ENCODE measurements at places on chromosomes 1 and 21. TPM values are rescaled to one million over a fixed set of nuclear protein-coding genes. Genes with fewer than 3 reads are reported as not detected.
A peak's percentile ranks its signal among the peaks of the same experiment; 100 is the strongest.

CACNA1S gene
- 0.19 TPM for total RNA-seq

GRCh38 chr1:203270448-203270847, 34.9 kb upstream of the BTG2 start:
- no peak for DNase-seq

MAN1C1 gene
- total RNA-seq, result 16.7 TPM

ROR1 gene
- total RNA-seq, result 34.8 TPM

GRCh38 chr1:203408486-203409481, 57.9 kb upstream of the FMOD start:
- peak; percentile 90 for DNase-seq

GRCh38 chr1:103937763-103938357, 188.2 kb downstream of the AMY1C start:
- no peak for DNase-seq

GRCh38 chr1:16067127-16067768, 6.2 kb downstream of the FAM131C start:
- DNase-seq, result no peak

SYCP1 gene
- not detected for total RNA-seq

TSSK3 gene
- total RNA-seq, result 2.6 TPM

DNA sequence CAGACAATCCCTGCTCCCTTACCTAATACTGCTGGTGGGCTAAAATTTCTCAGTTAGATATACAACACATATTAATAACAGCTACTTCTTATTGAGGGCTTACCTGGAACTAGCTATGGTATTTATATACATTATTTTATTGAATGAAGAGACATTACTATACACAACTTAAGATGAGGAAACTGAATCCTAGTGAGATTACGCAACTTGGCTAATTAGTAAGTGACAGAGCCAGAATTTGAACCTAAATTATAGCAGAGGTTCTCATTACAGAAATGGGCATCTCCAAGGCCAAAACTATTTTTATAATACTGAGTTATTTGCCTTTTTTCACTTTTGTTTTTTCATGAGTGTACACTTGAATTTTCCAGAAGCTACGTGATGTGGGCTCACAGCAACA, 44.5 kb upstream of the SMYD2 start:
- no peak for DNase-seq

BARHL2 gene
- not detected for total RNA-seq

DNA sequence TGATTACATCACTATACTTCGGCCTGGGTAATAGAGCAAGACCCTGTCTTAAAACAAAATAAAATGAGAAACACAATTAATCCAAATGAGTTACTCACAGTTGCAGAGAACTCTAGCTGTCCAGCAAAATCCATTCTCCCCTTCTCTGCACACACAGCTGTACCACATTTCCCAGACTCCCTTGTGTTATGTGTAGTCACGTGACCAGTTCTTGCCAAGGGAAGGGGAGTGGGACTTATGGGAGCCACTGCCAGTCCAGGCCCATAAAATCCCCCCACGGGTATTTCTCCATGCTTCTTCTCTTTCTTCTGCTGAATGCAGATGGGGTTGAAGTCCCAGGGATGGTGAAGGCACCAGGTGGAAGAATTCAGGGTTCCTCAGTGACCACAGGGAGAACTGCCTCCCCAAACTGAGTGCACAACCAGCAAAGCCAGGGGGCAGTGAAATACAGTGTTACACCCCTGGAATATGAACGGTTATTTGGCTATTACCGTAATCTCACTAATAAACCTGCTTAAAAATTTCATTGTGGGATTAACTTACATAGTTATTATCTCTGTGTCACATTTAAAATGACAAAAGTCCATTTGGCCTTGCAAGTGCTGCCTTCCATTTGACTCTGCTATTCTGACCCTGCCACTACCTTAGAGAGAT, 85.6 kb upstream of the FMN2 start:
- DNase-seq, result no peak

GRCh38 chr1:160399544-160400222, 681 bp upstream of the VANGL2 start:
- DNase-seq, result no peak

DNA sequence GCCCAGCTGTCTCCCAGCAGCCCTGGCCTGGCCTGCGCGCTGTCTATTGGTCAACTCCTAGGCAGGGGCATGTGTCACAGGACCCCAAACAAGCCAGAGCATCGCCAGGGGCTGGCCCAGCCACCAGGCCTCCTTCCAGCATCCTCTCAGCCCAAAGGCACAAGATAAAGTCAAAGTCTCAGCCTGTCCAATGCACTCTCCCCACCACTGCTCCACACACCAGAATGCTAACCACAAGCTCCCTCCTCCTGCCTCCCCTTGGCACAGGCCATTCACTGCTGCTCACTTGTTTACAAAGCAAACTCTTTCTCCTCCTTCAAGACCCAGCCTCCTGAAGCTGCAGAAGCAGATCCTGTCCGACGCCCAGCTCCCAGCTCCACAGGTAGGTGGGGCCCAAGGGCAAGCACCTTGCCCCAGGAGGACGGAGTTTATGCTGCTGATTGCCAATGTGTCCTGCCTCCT, 133.4 kb downstream of the DMRTB1 start:
- DNase-seq, result peak; percentile 79

DNA sequence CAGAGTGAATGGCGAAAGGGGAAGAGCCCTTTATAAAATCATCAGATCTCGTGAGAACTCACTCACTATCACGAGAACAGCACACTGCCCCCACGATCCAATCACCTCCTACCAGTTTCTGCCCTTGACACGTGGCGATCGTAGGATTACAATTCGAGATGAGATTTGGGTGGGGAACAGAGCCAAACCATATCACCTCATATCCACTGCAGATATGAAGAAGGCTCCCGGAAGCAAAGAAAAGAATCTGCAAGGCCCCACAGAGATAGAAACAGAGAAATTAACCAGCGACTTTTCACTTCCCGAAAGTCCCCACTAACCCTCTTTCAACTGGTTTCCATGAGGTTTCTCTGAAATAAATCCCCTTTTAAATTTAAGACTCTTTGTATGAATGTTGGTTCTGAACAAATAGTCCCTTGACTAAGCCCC, 86.2 kb upstream of the IRF2BP2 start:
- DNase-seq, result no peak

DNA sequence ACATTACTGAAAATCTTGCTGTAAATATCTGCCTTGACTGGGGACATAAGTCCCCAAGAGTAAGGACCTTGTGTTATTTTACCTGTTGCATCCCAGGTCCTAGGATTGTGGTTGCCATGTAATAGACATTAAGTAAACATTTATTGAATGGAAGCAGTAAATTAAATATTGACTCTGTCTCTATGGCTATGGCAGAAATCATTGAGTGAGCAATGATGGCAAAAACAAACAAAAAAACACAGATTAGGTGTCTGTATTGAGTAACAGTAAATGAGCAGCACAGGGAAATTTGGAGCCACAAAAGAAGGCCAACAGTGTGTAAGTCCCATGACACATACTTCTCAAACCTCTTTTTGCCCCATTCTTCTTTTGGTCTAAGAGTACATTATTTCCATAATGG, 240.4 kb downstream of the NFIA start:
- DNase-seq, result no peak

DNA sequence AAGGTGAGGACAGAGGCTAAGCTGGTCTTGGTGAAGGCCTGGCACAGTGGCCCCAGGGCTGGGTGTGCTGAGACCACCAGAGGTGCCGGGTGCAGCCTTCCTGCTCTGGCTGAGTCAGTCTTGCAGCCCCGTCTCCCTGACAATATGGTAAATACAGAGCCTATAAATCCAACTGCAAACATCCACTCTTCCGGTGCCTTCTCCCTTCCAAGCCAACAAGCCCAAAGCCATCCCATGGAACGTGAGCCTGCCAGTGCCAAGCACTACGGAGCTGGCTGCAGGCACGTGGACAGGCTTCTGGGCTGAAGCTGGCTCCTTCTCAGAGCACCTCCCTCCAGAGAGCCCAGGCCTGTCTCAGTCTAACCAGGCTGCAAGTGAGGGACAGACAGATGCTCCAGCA, 70.0 kb downstream of the TRABD2B start:
- DNase-seq, result peak; percentile 58

- peak; percentile 90 for DNase-seq
Measured at GRCh38 chr1:109739738-109740614, 862 bp downstream of the GSTM3 start.

DNA sequence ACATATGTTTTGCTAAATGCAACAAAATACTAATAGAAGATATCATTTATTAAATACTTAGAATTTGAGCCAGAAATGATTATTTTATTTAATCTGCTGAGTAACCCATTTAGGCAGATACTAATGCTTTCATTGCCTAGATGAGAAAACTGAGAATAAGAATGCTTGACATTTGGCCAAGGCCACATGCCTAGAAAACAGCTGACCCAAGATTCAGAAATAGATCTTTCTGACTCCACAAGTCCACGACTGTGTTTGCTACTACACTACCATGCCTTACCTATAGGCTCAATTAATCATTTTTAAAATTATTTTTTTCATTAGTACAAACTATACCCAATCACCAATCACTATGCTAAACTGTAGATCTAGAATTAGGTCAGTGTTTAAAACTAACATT, 129.7 kb downstream of the ATP1B1 start:
- DNase-seq, result no peak

FCRL5 gene
- 0.30 TPM for total RNA-seq

FLVCR1 gene
- total RNA-seq, result 1.7 TPM

GRCh38 chr1:64437453-64437852, 32.5 kb upstream of the CACHD1 start:
- no peak for DNase-seq

PLA2G2F gene
- not detected for total RNA-seq

F3 gene
- total RNA-seq, result 29.1 TPM

- DNase-seq, result no peak
Measured at GRCh38 chr1:68706639-68707317, 209.9 kb upstream of the DEPDC1 start.

DNA sequence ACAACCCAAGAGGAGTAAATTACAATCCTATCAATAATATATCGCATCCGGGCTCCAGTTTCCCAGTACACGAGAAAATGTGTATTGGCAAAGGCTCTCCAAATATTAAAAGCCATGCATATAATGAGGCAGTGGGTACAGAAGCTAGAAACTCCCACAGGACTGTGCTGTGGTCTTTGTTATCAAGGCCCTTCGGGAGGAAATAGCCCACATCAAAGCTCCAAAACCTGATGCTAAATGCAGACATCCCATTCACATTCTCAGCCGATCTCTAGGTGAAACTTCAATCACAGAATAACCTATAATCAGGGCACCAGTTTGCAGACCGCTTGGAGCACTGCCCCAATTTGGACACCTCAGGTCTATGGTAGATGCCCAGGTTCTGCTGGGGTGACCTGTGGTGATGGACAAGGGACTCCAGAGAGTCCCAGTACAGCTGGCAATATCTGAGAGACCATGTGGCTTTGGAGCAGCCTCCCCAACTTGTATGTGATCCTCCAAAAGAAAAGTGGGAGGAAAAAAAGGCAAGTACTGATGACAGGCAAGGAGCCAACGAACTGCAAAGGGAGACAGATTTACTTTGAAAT, 148.8 kb upstream of the CAMK1G start:
- DNase-seq, result no peak

DNA sequence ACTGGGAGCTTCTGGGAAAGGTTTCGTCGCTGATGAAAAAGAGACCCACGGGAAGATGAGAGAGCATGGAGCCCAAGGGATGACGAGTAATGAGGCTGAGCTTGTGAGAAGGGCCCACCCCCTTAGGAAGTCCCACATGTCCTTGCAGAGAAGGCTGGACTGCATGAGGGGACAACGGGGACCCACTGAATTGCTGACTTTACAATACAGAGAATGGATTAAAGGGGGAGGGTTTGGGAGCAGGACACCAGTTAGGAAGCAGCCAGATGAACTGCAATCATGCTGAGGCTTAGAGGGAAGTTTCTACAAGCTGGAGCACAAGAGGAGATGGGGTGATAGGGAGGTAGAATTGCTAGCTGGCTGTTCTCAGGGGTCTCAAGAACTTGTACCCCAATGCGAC, 5.5 kb upstream of the TMEM51 start:
- no peak for DNase-seq

OLIG2 gene
- total RNA-seq, result not detected

- peak; percentile 80 for DNase-seq
Measured at GRCh38 chr1:89821322-89822108, 683 bp downstream of the LRRC8D start.

DNA sequence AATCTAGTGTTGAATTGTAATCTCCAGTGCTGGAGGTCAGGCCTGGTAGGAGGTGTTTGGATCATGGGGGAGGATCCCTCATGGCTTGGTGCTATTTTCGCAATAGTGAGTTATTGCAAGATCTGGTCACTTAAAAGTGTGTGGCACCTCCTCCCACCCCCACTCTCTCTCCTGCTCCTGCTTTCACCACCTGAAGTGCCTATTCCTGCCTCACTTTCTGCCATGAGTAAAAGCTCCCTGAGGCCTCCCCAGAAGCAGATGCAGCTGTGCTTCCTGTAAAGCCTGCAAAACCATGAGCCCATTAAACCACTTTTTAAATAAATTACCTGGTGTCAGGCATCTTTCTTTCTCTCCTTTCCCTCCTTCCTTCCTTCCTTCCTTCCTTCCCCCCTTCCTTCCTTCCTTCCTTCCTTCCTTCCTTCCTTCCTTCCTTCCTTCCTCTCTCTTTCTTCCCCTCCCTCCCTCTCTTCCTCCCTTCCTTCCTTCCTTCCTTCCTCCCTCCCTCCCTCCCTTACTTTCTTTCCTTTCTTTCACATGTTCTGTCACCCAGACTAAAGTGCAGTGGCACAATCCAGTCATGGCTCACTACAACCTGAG, 172.4 kb downstream of the C1orf21 start:
- no peak for DNase-seq

DNA sequence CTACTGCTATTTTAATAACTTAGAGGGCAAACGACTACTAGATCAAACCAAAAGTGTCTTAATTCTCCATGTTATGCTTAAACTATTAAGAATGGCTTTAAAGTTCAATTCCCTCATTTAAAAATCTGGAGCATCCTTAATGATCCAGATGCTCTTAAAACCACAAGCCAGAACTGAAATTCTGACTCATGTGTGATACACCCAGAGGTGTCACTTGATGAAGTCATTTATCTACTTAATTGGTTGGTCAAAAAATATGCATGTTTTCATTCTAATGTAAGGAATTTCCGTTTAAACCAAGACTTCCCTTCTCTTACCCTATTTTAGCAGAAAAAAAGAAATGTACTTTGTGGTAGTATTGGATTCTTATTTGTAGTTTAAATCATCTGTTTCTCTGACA, 1261.2 kb upstream of the B3GALT2 start:
- no peak for DNase-seq

DNA sequence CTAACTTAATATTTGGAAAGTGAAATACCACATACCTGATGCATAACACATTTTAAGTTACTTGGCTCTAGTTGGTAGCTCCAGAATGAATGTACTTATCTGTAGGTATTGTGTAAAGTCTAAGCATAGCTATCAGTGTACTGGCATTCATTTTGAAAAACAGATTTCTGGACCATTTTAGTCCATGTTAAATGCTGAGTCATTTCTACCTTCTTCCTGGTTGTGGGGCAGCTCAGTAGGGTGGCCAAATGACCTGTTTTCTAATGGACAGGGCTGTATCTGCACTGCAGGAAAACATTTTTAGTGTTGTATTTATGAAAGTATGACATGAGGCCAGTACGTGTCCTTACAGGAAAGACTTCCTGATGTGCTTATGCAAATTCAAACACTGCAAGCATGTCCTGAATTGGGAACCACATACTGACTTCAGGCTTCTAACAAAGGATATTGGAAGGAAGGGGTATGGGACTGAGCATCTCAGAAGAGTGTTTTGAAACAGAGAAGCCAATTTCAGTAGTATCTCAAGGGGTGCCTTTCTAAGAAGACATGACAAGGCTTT, 300.3 kb upstream of the B3GALT2 start:
- DNase-seq, result no peak
